ENCODE measurements at places on chromosomes 12 and 14. TPM values are rescaled to one million over a fixed set of nuclear protein-coding genes. Genes with fewer than 3 reads are reported as not detected.

GRCh38 chr12:99498756-99499155 is 148.8 kb upstream of the GARIN6 start:
- no peak for DNase-seq
- no peak overlapping the region for H3K4me3 ChIP-seq
- H3K4me1 ChIP-seq, result no peaks in the 10 kb centered on the region
- no peaks in the 10 kb centered on the region for H3K27me3 ChIP-seq

GRCh38 chr14:68638141-68638999 is 154.5 kb downstream of the ZFP36L1 start:
- H3K4me3 ChIP-seq, result no peak overlapping the region
- no peaks in the 10 kb centered on the region for H3K4me1 ChIP-seq
- peak overlapping the region; percentile 52 for H3K27ac ChIP-seq

DNA sequence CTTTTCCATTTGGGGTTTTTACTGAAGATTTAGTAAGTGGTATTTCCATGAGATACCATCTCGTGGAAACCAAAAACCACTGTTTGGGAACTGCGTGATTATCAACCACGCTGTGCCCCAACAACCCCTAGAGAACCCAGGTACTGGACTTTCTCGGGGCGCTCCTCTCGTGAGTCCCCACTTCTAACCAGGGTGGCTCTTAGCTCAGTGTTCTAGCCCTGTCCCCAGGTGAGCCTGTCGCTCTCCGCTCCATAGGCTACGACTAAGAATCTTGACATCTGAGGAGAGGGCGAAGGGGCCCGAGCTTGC is 686 bp downstream of the MCRS1 start:
- H3K36me3 ChIP-seq, result peaks cover 16% of the 10 kb centered on the region
- no peak for DNase-seq
- H3K27me3 ChIP-seq, result no peaks in the 10 kb centered on the region
- no peak overlapping the region for H3K27ac ChIP-seq
- H3K4me3 ChIP-seq, result peak overlapping the region; percentile 60
- peaks cover 10% of the 10 kb centered on the region for H3K4me1 ChIP-seq

- H3K27ac ChIP-seq, result no peak overlapping the region
- no peak overlapping the region for H3K4me3 ChIP-seq
- no peak for DNase-seq
- H3K4me1 ChIP-seq, result no peaks in the 10 kb centered on the region
- H3K36me3 ChIP-seq, result no peaks in the 10 kb centered on the region
- H3K27me3 ChIP-seq, result no peaks in the 10 kb centered on the region
Observed at GRCh38 chr14:27013678-27014077, 415.8 kb upstream of the NOVA1 start.

DNA sequence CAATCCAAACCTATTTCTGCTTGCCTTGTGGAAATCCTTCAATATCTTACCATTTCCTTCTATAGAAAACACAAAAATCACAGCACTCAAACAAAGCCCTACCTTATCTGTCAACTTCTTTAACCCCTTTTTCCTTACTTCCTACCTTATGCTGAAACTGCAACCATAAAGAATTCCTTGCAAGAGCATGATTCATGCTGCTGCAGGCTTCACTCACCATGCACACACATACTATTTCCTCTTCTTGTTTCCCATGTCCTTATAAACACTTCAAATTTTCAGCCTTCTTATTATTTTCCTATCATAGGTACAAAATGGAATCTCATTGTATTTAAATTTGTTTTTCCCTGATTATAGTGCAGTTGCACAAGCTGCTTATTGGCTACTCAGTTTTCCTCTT is 23.3 kb downstream of the LMNTD1 start:
- no peak overlapping the region for H3K27ac ChIP-seq
- H3K27me3 ChIP-seq, result no peaks in the 10 kb centered on the region
- H3K36me3 ChIP-seq, result no peaks in the 10 kb centered on the region
- no peaks in the 10 kb centered on the region for H3K4me1 ChIP-seq

DNA sequence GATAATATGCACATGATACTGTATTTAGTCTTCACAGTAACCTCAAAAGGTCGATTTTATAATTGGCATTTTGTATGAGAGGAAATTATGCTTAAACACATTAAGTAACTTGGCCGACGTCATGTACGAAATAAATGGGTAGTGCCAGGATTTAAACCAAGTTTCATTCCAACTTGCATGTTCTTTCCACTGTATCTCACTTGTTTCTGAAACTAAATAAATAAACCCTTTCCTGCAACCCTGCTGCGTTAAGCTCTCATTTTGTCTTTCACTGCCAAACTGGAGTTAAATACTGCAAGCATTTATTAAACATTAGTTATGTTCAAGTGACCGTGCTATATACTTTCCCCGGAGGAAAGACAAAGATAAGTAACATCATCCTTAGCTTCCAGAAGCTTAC is 293.9 kb upstream of the PRKD1 start:
- no peaks in the 10 kb centered on the region for H3K4me1 ChIP-seq
- no peaks in the 10 kb centered on the region for H3K36me3 ChIP-seq
- no peak for DNase-seq

DNA sequence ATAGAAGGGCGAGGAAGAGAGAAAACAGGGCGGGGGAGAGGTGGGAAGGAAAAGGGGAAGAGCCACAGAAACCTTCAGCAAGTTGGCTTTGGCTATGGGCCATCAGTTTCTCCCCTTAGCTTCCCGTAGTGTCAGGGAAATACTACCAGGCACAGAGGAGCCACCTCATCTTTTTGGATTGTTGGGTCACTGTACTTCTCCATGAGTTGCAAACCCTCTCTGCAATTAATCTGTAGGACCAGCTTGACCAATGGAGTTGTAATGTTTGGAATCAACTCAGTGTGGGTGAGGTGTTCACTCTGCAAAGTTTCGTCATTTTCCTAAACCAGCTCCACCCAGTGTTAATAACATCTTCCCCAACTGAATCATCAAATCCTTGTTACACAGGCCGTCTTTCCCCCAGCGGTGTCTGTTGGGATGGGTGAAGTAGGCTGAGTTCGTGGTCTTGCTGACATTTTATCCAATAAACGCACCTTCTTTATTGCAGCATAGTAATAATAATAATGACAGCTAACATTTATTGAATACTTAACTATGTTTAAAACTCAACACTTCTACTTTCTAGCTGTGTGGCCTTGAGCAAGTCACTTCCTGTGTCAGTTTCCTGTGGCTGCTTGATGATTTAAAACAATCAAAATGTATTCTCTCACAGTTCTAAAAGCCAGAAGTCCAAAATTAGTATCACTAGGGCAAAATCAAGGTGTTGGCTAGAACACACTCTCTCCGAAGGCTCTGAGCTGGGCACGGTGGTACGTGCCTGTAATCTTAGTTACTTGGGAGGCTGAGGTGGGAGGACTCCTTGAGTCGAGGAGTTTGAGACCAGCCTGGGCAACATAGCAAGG is 8.1 kb upstream of the GLTP start:
- no peaks in the 10 kb centered on the region for H3K4me1 ChIP-seq
- H3K36me3 ChIP-seq, result no peaks in the 10 kb centered on the region
- no peaks in the 10 kb centered on the region for H3K27me3 ChIP-seq
- H3K4me3 ChIP-seq, result no peak overlapping the region
- H3K27ac ChIP-seq, result peak overlapping the region; percentile 52
- DNase-seq, result no peak

DNA sequence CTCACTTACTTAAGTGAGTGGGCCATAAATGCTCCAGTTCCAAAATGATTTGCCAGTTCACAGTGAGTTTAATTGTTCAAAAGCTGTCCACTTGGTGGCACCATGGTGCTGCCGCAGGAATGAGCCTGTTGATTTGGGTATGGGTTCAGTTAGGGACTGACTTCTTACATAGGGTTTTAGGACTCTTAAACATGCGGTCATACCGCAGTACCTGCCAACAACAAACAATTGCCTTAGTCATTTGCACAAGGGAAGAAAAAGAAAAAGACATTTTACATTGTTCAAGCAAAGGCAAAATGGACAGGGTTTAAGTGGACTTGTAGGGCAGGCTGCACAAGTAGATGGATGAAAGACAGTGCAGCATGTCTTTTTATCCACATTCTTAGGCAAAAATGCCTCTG is 80.0 kb upstream of the DBX2 start:
- H3K4me1 ChIP-seq, result no peaks in the 10 kb centered on the region
- no peaks in the 10 kb centered on the region for H3K36me3 ChIP-seq
- no peak overlapping the region for H3K4me3 ChIP-seq
- DNase-seq, result peak; percentile 41
- no peak overlapping the region for H3K27ac ChIP-seq

The GRIP1 gene
- total RNA-seq, result 3.7 TPM

DNA sequence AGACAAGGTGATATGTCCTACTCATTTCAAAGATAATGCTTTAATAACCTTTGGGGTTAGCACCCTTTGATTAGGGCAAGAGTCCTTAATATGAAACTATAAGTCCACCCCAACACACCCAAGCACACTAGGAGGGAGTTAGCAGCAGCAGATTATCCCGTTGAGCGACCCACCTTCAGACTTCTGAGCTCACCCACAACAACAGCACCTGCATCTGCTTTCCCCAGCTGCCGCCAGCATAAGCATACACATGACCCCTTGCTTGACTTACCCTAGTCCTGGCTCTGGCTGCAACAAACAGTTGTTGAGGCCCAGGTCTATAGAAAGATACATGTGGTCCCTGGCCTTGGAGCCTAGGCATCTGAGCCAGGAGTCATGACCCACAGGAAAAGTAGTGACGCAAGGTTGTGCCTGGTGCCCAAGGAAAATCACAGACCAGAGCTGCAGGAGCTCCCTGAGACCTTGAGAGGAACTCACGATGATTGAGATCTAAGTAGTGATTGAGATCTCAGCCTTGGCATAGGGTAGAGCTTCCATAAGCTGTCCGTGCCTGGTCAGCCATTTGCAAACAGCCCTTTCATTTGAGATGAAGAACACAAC is 19.0 kb downstream of the ZDHHC22 start:
- H3K27me3 ChIP-seq, result no peaks in the 10 kb centered on the region
- peak overlapping the region; percentile 76 for H3K27ac ChIP-seq
- H3K36me3 ChIP-seq, result no peaks in the 10 kb centered on the region
- DNase-seq, result no peak
- H3K4me1 ChIP-seq, result peaks cover 20% of the 10 kb centered on the region

The ADAM21 gene
- not detected for total RNA-seq

GRCh38 chr12:13734584-13735152 is 246.7 kb downstream of the GRIN2B start:
- no peak for DNase-seq
- no peak overlapping the region for H3K4me3 ChIP-seq
- no peaks in the 10 kb centered on the region for H3K27me3 ChIP-seq

DNA sequence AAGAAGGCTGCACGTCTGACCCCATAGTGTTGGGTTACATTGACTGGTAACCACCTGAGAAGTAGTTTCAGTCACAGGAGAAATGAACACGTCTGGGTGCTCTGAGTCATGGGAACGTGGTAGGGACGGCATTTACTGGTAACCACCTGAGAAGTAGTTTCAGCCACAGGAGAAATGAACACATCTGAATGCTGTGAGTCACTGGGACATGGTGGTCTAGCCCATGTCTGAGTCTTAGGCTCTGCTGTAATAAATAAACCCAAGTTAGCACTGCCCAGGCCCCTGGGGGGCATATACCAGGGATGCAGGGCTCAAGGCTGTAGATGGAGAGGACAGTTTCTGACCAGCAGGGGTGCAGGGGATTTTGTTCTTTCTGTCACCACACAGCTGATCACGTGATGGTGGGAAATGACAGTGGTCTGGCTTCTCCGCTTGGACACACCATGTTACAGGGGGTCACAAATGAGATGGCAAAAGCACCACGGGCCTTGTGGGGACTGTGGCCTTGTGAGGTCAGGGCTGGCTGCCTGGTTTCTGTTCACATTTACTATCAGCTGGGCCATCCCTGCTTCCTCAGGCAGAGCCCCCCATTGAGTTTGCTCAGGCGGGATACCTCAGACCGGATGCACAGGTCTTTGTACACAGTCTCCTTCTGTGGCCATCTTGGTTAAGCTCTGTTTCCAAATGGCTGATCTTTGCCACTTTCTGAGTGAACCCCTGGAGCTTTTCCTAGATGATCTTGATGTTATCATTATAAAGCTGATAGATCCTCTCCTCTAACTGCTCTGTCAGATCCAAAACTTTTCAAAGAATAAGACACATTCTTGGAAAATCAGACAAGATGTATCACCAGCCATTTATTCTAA is 9.8 kb upstream of the C12orf42 start:
- DNase-seq, result no peak
- H3K4me1 ChIP-seq, result no peaks in the 10 kb centered on the region
- H3K4me3 ChIP-seq, result no peak overlapping the region
- H3K36me3 ChIP-seq, result no peaks in the 10 kb centered on the region

The ACOT4 gene
- 3.3 TPM for total RNA-seq

The SIX1 gene
- total RNA-seq, result not detected

The NDUFB1 gene
- 167 TPM for total RNA-seq

DNA sequence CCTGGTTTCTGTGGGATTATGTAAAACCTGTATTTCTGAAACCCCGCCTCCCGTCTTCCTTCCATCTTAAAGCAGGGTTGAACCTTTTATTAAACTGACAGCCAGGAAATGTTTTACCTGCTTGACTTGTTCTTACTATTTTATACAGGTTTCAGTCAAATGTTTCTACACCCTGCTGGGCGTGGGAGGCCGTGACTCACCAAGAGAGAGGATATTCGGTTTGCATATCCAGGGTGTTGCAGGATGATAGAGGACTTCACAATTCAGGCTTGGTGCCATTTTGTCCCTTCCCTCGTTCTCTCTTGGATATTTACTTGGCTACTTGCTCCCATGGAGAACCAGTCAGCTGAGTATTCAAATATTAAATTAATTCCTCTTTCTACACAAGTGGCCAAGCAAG is 69.7 kb downstream of the ARF6 start:
- no peaks in the 10 kb centered on the region for H3K4me1 ChIP-seq
- no peak overlapping the region for H3K4me3 ChIP-seq
- H3K27me3 ChIP-seq, result no peaks in the 10 kb centered on the region
- DNase-seq, result peak; percentile 79

GRCh38 chr14:101908795-101909194 is 55.6 kb upstream of the DYNC1H1 start:
- peaks cover 9% of the 10 kb centered on the region for H3K36me3 ChIP-seq
- H3K27ac ChIP-seq, result no peak overlapping the region
- no peaks in the 10 kb centered on the region for H3K27me3 ChIP-seq
- DNase-seq, result no peak
- no peaks in the 10 kb centered on the region for H3K4me1 ChIP-seq

The GLT1D1 gene
- 0.45 TPM for total RNA-seq

GRCh38 chr12:6824085-6824775 is 2.6 kb downstream of the GPR162 start:
- peaks cover 23% of the 10 kb centered on the region for H3K27me3 ChIP-seq
- no peaks in the 10 kb centered on the region for H3K36me3 ChIP-seq
- no peak overlapping the region for H3K27ac ChIP-seq
- no peak overlapping the region for H3K4me3 ChIP-seq

- peaks cover 5% of the 10 kb centered on the region for H3K36me3 ChIP-seq
- no peak overlapping the region for H3K4me3 ChIP-seq
- H3K27ac ChIP-seq, result no peak overlapping the region
- no peaks in the 10 kb centered on the region for H3K27me3 ChIP-seq
- no peak for DNase-seq
Observed at GRCh38 chr12:118025168-118025567, 8.7 kb downstream of the RFC5 start.

DNA sequence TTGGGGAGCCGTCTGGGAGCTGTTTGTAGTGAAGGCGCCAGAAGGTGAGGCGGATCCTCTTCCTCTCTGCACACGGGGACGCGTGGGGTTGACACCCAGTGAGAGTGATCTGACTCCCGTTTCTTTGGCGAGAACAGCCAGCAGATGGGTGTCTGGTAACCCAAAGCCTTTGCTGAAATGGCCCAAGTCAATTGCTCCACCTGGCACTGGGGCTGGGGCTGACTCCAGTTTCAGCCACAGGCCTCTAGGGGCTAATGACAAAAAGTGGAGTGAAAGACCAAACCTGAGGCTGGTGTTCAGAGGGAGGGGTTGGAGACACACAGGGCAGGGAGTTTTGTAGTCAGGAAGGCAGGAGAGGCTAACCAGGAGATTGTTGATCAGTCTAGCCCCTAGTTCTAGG is 87.0 kb downstream of the FRMD6 start:
- no peaks in the 10 kb centered on the region for H3K27me3 ChIP-seq
- H3K27ac ChIP-seq, result no peak overlapping the region
- no peaks in the 10 kb centered on the region for H3K4me1 ChIP-seq
- no peaks in the 10 kb centered on the region for H3K36me3 ChIP-seq
- no peak overlapping the region for H3K4me3 ChIP-seq

The SERPINA3 gene
- total RNA-seq, result 11.8 TPM

Data from colonic mucosa (tissue), 4 donors.